ENCODE measurements at places on chromosomes 6 and 20. TPM values are rescaled to one million over a fixed set of nuclear protein-coding genes. Genes with fewer than 3 reads are reported as not detected.

- H3K36me3 ChIP-seq, result no peaks in the 10 kb centered on the region
- H3K27me3 ChIP-seq, result no peaks in the 10 kb centered on the region
- H3K4me3 ChIP-seq, result no peak overlapping the region
- no peak for DNase-seq
- no peak overlapping the region for H3K27ac ChIP-seq
These were observed 747.6 kb downstream of the RFPL4B start for GRCh38 chr6:113094779-113095178.

DNA sequence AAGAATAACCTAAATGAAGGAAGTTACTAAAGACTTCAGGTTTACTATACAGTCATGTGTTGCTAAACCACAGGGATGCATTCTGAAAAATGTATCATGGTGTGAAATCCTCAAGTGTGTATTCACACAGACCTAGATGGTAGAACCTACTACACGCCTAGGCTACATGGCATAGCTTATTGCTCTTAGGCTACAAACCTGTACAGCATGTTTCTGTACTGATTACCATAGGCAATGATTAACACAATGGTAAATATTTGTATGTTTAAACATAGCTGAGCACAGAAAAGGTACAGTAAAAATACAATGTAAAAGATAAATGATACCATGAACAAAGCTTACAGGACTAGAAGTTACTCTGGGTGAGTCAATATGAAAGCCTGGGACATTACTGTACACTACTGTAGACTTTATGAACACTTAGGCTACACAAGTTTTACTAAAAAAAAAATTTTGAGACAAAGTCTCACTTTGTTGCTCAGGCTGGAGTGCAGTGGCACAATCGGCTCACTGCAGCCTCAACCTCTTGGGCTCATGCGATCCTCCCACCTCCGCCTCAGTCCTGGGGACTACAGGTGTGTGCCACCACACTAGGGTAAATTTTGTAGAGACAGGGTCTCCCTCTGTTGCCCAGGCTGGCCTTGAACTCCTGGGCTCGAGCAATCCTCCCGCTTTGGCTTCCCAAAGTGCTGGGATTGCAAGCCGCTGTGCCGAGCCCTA, 36.0 kb downstream of the ADNP start:
- H3K4me1 ChIP-seq, result peaks cover 35% of the 10 kb centered on the region
- peak overlapping the region; percentile 11 for H3K27ac ChIP-seq
- DNase-seq, result no peak
- no peak overlapping the region for H3K4me3 ChIP-seq

DNA sequence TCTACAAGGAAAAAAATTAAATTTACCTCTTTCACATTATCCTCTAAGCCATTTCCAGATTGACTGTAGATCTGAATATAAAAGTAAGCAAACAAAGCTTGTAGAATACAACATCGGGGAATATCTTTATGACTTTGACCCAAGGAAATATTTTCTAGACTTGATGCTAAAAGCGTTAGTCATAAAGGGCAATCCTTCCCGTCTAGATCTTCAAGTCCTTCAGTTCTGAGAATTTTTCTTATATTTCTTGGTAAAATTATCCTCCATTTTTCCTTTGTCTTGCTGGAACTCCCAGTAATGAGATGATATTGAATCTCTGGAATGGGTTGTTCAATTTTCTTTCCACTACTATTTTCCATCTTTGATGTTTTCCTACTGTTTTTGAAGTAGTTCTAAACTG, 77.8 kb upstream of the ZNF184 start:
- H3K36me3 ChIP-seq, result peaks cover 2% of the 10 kb centered on the region
- H3K27me3 ChIP-seq, result peaks cover 65% of the 10 kb centered on the region
- DNase-seq, result no peak

GRCh38 chr20:31806564-31807355, 12.4 kb upstream of the MYLK2 start:
- peaks cover 12% of the 10 kb centered on the region for H3K4me1 ChIP-seq
- H3K36me3 ChIP-seq, result peaks cover 20% of the 10 kb centered on the region
- no peak overlapping the region for H3K27ac ChIP-seq
- no peak for DNase-seq
- H3K4me3 ChIP-seq, result no peak overlapping the region

DNA sequence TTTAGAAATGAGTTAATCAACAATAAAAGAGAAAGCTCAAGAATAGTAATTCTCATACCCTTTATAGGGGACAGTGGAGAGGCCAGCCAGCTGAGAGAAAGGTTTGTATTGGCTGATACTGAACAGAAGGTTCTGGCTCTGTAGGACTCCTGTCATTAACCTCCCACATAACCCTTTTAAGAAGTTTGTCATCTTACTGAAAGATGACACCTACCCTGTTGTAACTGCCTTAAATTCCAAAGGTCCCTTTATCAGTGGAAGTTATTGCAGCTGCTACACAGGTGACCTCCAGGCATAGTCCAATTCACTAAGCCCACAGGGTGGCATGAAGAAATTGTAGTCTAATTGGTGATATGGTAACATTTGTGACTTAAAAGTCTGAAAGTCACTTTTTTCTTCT, 790.1 kb downstream of the TENT5A start:
- H3K27ac ChIP-seq, result no peak overlapping the region
- DNase-seq, result no peak
- H3K36me3 ChIP-seq, result no peaks in the 10 kb centered on the region
- H3K27me3 ChIP-seq, result no peaks in the 10 kb centered on the region
- no peak overlapping the region for H3K4me3 ChIP-seq

- H3K4me3 ChIP-seq, result peak overlapping the region; percentile 68
- H3K36me3 ChIP-seq, result no peaks in the 10 kb centered on the region
- H3K27me3 ChIP-seq, result no peaks in the 10 kb centered on the region
- H3K27ac ChIP-seq, result no peak overlapping the region
These were observed 35.2 kb upstream of the TBC1D22B start for GRCh38 chr6:37222125-37222967.

GRCh38 chr6:134447423-134447822, 129.5 kb upstream of the SGK1 start:
- no peaks in the 10 kb centered on the region for H3K36me3 ChIP-seq
- no peak overlapping the region for H3K4me3 ChIP-seq
- peaks cover 11% of the 10 kb centered on the region for H3K4me1 ChIP-seq
- H3K27ac ChIP-seq, result no peak overlapping the region
- no peaks in the 10 kb centered on the region for H3K27me3 ChIP-seq
- no peak for DNase-seq

DNA sequence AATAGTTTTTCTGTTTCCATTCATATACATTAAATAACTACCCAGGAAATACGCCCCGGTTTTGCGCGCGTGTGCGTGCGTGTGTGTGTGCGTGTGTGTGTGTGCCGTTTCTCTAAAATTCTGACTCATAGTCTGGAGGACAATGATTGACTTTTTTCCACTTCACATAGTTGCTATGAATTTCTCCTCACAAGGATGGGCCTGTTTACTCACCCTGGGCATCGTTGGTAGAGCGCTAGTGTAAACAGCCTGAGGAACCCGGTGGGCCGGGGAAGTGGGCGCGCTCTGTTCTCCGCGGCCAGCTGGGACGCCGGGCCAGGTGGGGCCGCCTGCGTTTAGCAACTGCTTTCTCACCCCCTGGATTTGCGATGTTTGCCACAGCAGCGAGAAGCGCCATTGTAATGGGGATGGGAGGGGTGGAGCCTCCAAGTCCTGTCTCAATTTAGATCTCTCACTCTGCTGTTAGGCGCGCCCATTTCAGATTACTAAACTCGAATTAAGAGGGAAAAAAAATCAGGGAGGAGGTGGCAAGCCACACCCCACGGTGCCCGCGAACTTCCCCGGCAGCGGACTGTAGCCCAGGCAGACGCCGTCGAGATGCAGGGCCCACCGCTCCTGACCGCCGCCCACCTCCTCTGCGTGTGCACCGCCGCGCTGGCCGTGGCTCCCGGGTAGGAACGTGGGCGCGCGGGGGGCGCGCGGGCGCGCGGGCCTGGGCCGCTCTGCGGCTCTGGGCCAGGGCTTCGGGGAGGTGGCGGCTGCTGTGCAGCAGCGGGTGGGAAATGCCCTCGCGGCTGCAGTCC, at the start of gene CD109:
CD109 (plus strand) TSS at position 585 of the 803 bp plus-strand sequence; CDS start at position 598, 13 bp downstream.
- H3K4me3 ChIP-seq, result peak within 1 kb of the TSS; percentile 95
- H3K4me1 ChIP-seq, result peaks cover 41% of the 10 kb centered on the region
- peak; percentile 86 for DNase-seq
- peaks cover 18% of the 10 kb centered on the region for H3K36me3 ChIP-seq
- peaks cover 32% of the 10 kb centered on the region for H3K27me3 ChIP-seq
- peak within 1 kb of the TSS; percentile 98 for H3K27ac ChIP-seq

GRCh38 chr20:48186915-48187314, 401.6 kb upstream of the SULF2 start:
- no peak for DNase-seq
- H3K27ac ChIP-seq, result no peak overlapping the region
- H3K4me1 ChIP-seq, result no peaks in the 10 kb centered on the region
- no peaks in the 10 kb centered on the region for H3K36me3 ChIP-seq

DNA sequence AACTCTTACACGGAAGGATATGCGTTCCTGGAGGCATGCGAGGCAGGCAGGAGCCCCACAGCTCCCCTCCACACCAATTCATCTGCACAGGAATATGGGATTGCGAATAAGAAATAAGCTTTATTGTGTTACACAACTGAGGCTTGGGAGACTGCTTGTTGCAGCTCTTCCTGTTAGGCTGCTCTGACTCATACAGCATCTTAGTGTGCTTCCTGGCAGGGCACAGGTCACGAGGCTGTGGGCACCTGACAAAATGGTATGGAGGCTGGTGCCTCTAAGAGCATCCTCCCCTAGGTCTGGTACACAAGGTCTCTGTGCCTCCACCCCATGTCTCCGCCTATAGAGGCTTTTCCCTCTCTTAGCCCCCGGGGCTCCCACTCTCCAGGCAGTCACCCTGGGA, 6.8 kb downstream of the SLC22A3 start:
- no peak overlapping the region for H3K27ac ChIP-seq
- H3K4me1 ChIP-seq, result no peaks in the 10 kb centered on the region
- H3K27me3 ChIP-seq, result peaks cover 16% of the 10 kb centered on the region
- peak; percentile 18 for DNase-seq
- H3K36me3 ChIP-seq, result no peaks in the 10 kb centered on the region

GRCh38 chr6:119449331-119450156, 100.0 kb upstream of the MAN1A1 start:
- peaks cover 12% of the 10 kb centered on the region for H3K4me1 ChIP-seq
- H3K36me3 ChIP-seq, result no peaks in the 10 kb centered on the region
- H3K27ac ChIP-seq, result no peak overlapping the region
- no peak for DNase-seq
- no peaks in the 10 kb centered on the region for H3K27me3 ChIP-seq

- H3K4me3 ChIP-seq, result no peak overlapping the region
- no peaks in the 10 kb centered on the region for H3K4me1 ChIP-seq
- no peak overlapping the region for H3K27ac ChIP-seq
- no peak for DNase-seq
These were observed 150.7 kb downstream of the CD24 start for GRCh38 chr6:106823732-106824351.

DNA sequence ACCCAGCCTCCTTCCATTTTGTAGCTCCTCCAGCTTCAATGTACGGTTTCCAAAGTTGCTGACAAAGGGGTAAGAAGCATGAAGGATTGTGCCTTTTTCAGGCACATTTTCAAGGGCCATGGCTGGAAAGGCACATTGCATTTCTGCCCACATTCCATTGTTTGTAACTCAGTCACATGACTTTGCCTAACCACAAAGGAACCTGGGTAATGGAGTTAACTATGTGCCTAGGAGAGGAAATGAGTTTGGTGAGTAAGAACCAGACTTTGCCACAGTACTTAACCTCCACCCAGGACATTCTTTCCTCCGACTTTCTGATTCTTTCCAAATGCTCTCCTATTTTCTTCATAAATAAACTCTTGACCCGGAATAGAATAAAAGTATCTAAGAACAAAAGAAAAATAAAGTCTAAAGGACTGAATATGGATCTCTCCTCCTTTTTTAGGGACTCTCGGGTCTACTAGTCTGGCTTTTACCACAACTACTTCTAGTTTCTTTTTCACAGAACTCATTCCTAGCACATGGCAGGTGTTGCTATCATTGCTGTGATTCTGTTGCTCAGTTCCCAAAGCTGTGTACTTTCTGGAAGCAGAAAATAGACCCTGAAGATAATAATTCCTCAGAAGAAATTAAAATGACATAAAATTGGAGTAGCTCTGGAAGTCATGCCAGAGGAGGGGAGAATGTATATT, 81.5 kb upstream of the ISM1 start:
- peaks cover 3% of the 10 kb centered on the region for H3K4me1 ChIP-seq
- peaks cover 3% of the 10 kb centered on the region for H3K27me3 ChIP-seq
- no peak overlapping the region for H3K27ac ChIP-seq
- H3K4me3 ChIP-seq, result no peak overlapping the region
- no peaks in the 10 kb centered on the region for H3K36me3 ChIP-seq
- no peak for DNase-seq

- peaks cover 57% of the 10 kb centered on the region for H3K4me1 ChIP-seq
- no peak overlapping the region for H3K27ac ChIP-seq
- no peaks in the 10 kb centered on the region for H3K27me3 ChIP-seq
- no peak overlapping the region for H3K4me3 ChIP-seq
These were observed 8.8 kb downstream of the FASTKD5 start for GRCh38 chr20:3150908-3151307.

- H3K4me3 ChIP-seq, result no peak overlapping the region
- H3K27me3 ChIP-seq, result no peaks in the 10 kb centered on the region
- H3K4me1 ChIP-seq, result peaks cover 38% of the 10 kb centered on the region
These were observed 30.8 kb downstream of the ISM1 start for GRCh38 chr20:13251904-13252297.

GRCh38 chr20:41361757-41362747, 4.6 kb downstream of the EMILIN3 start:
- H3K36me3 ChIP-seq, result no peaks in the 10 kb centered on the region
- H3K4me3 ChIP-seq, result no peak overlapping the region
- no peak overlapping the region for H3K27ac ChIP-seq
- DNase-seq, result no peak

DNA sequence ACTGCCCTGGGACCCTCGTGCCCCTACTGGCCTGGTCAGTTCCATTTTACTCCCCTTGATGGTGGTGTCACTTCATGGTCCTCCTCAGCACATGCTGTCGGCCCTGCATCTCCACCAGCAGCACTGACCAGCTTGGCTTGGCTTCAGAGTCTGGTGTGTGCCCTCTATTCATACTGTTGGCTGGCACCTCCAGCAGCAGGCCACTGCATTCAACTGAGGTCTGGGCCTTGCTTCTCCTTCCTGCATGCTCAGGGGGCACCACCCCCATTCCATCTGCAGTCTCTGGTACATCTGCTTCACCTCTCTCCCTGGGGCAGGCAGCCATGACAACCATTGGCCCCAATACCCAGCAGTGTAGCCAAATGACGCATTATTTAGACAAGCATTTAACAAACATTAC, 155.9 kb downstream of the SLC24A3 start:
- no peak overlapping the region for H3K4me3 ChIP-seq
- DNase-seq, result no peak
- no peak overlapping the region for H3K27ac ChIP-seq
- peaks cover 1% of the 10 kb centered on the region for H3K27me3 ChIP-seq
- no peaks in the 10 kb centered on the region for H3K4me1 ChIP-seq

- H3K4me3 ChIP-seq, result no peak overlapping the region
- H3K27ac ChIP-seq, result no peak overlapping the region
- no peaks in the 10 kb centered on the region for H3K4me1 ChIP-seq
- no peak for DNase-seq
These were observed 798.9 kb downstream of the EYS start for GRCh38 chr6:64908104-64908503.

The BAG2 gene
- total RNA-seq, result 8.9 TPM

The TENT5A gene
- total RNA-seq, result 1.2 TPM

The GPR6 gene
- total RNA-seq, result not detected

The FOXS1 gene
- not detected for total RNA-seq

The BPIFB2 gene
- total RNA-seq, result not detected

The POPDC3 gene
- not detected for total RNA-seq

Data from activated CD8-positive, alpha-beta T cell treated with anti-CD3 and anti-CD28 coated beads for 36 hours (primary cell).